Heart left ventricle (tissue), 16 donors: ENCODE measurements at places on chromosomes 3 and 15.
A peak's percentile ranks its signal among the peaks of the same experiment; 100 is the strongest.

- DNase-seq: no peak
Observed at GRCh38 chr3:169939751-169940150, 26.9 kb upstream of the SEC62 start.

DNA sequence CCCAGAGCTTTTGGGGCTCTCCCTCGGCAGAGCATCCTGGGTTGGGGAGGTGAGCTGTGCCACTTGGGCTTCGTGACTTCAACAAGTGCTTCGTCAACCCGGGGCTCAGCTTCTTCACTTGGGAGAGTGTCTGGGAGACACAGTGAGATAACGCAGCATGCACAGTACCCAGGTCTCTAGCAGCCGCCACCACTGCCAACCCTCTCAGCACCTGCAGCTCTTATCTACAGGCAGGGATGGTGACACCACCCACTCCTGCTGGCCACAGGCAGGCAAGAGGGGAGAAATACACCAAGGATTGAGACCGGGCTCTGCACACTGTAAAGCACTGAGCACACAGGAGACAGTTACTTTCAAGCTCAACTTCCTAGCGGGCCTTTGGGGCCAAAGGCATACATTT, 11.6 kb downstream of the TKT start:
- no peak for DNase-seq

GRCh38 chr15:68183616-68184315, 21.4 kb downstream of the CALML4 start:
- DNase-seq: no peak

DNA sequence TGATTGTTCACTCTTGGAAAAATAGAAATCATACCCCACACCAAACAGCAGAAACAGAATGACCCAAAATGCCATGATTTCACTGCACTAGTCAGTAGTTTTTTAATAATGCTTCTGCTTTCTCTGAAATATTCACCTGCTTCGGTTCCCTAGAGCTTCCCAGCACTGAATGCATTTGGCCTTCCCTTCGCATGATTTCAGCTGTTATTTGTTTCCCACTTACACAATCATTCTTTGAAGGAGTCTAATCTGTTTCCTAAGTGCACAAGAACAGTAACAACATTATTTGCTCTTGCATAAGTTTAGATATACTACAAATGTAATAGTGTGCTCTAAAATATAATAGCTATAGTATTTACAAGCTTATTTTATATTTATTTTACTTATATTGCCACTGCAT, 178.7 kb downstream of the STAC start:
- DNase-seq: no peak

DNA sequence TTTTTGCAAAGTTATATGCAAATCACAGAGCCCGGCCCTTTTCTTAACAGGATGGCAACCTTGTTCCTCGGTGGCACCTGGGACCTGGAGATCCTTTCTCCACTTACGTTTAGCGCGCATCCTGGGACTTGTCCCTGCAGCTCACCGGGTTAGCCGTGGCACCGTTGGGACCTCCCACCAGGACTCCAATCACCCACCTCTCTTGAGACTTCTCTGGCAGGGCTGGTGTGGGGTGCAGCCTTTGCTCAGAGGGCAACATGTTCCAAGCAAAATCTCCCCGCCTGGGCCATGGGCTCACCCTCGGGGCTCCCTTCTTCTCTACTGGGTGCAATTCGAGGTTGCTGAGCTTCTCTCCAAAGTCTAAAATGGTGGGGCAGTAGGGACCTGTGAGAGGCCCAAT, 211.9 kb upstream of the UMPS start:
- DNase-seq: no peak

DNA sequence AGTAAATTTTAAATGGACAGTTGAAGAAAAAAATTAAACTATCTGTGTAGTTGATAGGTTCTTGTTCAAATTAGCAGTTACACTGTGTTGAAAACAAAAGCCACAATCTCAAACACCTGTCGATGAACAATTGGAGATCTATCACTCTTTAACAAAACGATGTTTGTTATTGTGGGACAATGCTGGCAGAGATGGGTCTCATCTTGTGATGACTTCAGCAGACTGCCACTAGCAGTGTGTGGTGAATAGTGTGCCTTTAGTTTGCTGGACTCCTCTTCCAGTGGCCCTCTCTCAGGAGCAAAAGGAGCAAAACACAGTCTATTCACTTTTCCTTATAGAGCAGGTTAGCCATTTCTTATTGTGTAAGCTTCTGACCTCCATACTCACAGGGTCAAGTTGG, 14.7 kb upstream of the TRIM59 start:
- DNase-seq: no peak

DNA sequence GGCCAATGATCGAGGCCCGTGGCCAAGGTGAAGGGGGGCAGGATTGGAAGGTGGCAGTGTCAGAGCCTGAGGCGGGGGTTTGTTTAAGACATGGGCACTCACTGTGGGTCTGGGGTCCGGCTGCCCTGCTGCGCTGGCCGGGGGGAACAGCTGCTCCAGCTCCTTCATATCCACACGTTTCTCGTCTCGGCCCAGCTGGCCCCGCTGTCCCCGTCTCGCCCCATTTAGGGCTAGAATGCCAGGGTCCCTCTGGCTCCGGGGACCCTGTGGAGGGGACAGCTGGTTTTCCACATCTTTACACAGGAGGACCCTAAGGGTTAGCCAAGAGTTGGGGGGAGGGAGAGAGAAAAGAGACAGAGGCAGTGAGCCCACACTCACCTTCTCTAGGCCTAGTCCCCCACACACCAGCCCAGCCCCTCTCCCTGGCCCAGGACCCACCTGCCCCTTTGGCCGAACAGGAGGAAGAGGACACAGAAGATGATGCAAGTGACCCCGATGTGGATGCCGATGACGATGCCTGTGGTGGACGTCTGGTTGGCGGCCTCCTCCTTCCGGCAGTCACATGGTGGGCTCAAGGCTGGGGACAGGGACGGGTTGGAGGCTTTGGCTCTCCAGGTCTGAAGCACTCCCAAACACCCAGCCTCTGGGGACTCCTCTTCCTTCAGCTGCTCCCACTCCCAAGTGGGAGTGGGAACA, 25.0 kb downstream of the RNU5B-1 start:
- DNase-seq: no peak

DNA sequence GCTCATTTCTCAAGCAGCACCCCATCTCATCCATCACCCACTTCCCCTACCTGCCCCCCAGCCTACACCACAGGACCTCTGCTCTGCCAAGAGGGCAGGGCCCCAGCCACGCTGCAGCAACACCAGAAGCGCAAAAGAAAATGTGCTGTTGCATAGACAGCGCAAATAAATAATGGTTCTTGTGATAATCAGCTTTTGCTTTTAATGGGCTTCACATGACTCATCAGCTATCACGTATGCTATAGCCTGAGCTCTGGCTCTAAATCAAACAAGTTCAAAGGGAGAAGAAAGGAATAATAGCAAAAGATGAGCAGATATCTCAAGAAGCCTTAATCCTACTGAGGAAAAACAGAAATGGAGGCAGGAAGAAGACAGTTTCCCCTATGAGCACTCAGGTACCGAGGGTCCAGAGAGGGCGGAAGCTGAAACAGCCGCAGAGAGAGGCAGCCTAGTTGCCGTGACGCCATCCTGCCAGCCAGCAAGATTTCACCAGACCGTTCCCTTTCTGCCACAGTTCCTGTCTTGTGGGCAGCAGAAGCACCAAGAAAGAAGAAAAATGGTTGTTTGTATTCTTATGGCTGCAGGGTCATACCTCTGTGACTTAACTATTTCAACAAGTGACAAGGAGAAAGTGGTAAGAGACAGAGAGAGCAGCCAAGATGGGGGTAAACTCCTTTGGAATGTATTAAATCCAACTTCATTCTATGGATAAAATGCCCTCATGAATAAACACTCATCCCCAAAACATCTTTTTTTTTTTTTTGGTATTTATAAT, 22.0 kb downstream of the RAB27A start:
- peak; percentile 50 for DNase-seq

DNA sequence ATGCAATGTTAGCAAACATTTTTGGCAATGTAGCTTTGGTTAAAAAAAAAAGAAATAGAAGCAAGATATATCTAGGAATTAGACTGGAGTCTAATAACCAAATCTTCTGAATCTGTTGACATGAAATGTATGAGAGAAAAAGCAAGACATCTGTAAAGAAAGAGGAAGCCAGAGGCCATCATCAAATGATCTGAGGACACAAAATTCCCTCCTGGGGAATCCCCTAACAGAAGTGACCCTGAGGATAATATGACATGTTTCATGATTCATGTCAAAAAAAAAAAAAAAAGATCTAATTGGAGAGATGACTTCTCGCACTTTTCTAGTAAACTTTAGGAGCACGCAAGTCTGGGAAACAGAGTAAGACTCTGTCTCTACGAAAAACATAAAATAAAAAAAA, 70.9 kb downstream of the IMPG2 start:
- no peak for DNase-seq

- DNase-seq: no peak
Observed at GRCh38 chr3:116971531-116971930, 262.0 kb downstream of the TUSC7 start.

GRCh38 chr3:79018671-79019136, 749.1 kb downstream of the ROBO1 start:
- DNase-seq: peak; percentile 50
